ENCODE measurements at places on chromosomes 6 and 20. TPM values are rescaled to one million over a fixed set of nuclear protein-coding genes. Genes with fewer than 3 reads are reported as not detected.

SIRPB1 gene
- total RNA-seq: 4.1 TPM

LAMA4 gene
- total RNA-seq: 840 TPM

KHDC1 gene
- total RNA-seq: 2.9 TPM

SLC17A2 gene
- not detected for total RNA-seq

PAX1 gene
- not detected for total RNA-seq

VSTM2L gene
- 2.5 TPM for total RNA-seq
